ENCODE measurements at places on chromosomes 3 and 15.

DNA sequence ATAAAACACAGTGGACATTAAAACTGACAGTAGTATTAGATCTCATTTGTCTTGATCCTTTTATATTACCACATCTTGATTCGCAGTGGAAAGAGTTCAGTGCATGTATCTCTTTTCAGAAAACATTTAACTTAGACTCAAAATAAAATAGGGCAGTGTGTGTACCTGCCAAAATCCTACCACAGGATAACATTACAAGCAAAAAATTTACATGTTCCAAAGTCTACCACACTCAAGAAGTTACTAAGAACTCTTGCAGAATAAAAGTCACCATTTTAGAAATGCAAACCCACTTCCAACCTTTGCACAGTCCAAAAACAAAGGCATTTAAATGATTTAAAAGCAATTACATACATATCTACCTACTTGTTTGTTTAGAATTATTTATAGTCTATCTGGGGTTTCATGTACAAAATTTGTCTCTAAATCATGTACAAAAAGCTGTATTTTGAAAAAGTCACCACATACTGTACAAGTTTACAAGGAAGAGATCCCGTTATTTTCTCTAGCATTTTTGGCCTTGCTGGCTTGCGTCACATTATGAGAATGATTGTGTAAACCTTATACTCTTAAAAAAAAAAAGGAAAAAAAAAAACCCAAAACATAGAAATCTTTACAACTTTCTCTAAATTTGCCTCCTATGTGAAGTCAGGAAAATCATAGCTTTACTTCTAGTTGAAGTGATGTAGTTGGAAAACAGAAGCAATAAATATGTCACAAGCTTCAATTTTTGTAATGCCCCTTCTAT, 153.8 kb downstream of the ADAM10 start:
- peaks cover 44% of the 10 kb centered on the region for H3K36me3 ChIP-seq
- H3K27ac ChIP-seq = peak overlapping the region; percentile 16
- no peak for DNase-seq

GRCh38 chr3:57985176-57985983, 22.8 kb upstream of the FLNB start:
- H3K4me3 ChIP-seq = no peak overlapping the region
- H3K27me3 ChIP-seq = no peaks in the 10 kb centered on the region
- H3K36me3 ChIP-seq = no peaks in the 10 kb centered on the region
- DNase-seq = no peak

DNA sequence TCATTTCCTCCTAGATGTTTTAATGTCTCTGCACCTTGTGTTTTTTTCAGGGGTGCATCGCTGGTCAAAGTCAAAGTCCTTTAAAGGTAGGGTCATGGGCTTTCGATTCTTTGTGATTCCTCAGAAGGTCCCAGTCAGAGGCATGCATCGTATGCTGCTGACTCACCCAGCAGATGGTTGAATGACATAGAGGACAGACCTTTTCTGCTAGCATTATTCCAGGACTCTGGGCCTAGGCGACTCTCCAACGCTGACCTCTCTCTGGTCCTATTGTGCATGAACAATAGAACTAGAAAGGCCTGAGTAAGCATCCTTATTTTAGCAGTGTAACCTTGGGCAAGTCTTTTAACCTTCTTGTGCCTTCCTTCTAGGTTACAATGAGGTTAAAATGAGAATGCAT, 75.9 kb downstream of the DGKG start:
- no peaks in the 10 kb centered on the region for H3K36me3 ChIP-seq
- peaks cover 14% of the 10 kb centered on the region for H3K27me3 ChIP-seq
- DNase-seq = no peak
- H3K27ac ChIP-seq = no peak overlapping the region

GRCh38 chr3:140249188-140249587, 314.2 kb downstream of the CLSTN2 start:
- no peaks in the 10 kb centered on the region for H3K36me3 ChIP-seq
- DNase-seq = no peak
- peaks cover 8% of the 10 kb centered on the region for H3K4me1 ChIP-seq
- no peak overlapping the region for H3K27ac ChIP-seq
- no peak overlapping the region for H3K4me3 ChIP-seq

DNA sequence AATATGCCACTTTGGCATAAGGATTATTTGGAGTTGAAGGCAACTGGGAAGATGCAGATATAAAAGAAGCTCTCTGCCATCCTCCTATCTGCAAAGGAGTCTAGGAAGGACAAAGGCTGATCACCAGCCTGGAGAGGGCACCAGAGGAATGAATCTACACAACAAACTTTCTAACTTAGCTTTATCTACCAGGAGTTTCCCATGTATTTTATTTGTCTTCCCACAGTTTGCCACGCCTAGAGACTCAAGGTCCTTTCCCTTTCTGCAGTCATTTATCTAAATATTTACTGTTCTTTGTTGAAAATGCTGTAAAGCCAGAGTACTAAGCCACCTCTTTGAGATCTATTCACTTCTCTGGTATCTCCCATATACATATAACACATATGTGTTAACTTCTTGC, 32.2 kb downstream of the GPR176 start:
- H3K27ac ChIP-seq = no peak overlapping the region
- no peak for DNase-seq
- no peak overlapping the region for H3K4me3 ChIP-seq
- peaks cover 3% of the 10 kb centered on the region for H3K27me3 ChIP-seq
- no peaks in the 10 kb centered on the region for H3K4me1 ChIP-seq

DNA sequence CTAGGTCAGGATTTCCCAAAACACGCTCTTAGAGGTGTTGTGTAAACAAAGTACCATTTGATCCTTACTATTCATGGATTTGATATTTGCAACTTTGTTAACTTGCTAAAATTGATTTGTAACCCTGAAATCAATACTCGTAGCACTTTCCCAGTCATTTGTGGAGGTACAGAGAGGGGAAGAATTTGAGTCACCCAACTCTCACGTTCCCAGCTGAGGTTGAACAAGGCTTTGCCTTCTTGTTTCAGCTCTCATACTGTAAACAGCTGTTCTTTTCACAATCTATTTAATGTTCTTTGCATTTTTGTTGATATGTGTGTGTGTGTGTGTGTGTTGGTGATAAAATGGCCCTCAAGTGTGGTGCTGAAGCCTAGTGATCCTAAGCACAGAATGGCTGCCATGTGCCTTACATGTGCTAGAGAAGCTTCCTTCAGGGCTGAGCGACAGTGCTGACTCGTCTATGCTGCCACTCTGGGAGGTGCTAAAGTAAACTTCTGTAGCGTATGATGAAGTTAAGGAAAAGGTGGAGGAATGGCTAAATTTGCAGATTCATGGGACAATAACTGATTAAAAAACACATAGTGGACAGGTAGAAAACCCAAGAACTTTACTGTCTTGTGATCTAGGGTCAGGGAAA, 173.2 kb downstream of the APBA2 start:
- DNase-seq = no peak
- H3K36me3 ChIP-seq = no peaks in the 10 kb centered on the region
- H3K27ac ChIP-seq = no peak overlapping the region
- H3K4me3 ChIP-seq = no peak overlapping the region

DNA sequence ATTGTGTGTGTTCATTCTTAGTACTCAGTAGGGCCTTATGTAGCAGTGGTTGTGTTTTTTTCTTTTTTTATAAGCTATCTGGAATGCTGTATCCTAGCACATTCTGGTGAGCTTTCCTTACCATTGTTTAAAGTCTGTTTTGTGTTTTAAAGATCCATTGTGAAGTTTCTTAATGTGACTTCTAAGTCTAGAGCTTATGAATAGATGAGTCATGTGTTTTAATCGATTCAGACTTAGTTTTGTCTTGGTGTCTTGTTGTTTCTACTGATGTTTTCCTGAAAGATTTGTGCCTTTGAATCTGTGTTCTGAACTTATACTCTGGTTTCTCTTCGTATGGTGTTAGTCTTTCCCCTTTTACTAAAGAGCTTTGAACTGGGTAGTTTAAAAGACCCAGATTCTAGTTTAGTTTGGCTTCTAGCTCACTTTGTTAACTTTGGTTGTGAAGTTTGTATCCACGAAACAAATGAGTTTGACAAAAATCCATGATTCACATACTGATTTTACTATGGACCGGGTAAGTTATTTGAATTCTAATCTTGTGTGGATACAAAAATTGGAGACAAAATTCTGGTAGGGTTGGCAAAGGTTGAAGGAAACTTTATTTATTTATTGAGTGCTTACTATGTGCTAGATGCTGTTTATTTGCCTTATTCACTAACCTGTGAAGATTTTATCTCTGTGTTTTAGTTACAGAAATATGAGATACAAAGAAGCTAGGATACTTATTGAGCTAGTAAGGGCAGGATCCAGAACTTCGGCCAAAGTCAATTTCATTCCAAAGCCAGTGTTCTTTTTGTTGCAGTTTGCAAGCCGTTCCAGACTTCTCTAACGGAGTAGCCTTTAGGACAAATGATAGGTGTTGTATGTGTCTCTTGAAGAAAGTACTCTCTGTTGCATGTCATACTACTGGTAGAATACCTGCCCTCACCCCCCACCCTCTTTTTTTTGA, 24.8 kb downstream of the AKAP13 start:
- H3K27ac ChIP-seq = peak overlapping the region; percentile 49
- H3K36me3 ChIP-seq = peaks cover 11% of the 10 kb centered on the region
- H3K27me3 ChIP-seq = no peaks in the 10 kb centered on the region
- peaks cover 30% of the 10 kb centered on the region for H3K4me1 ChIP-seq
- no peak for DNase-seq
- H3K4me3 ChIP-seq = no peak overlapping the region

- no peaks in the 10 kb centered on the region for H3K36me3 ChIP-seq
- peak overlapping the region; percentile 85 for H3K27ac ChIP-seq
- H3K27me3 ChIP-seq = peaks cover 13% of the 10 kb centered on the region
- peaks cover 17% of the 10 kb centered on the region for H3K4me1 ChIP-seq
- peak overlapping the region; percentile 90 for H3K4me3 ChIP-seq
- no peak for DNase-seq
Observed at GRCh38 chr3:185363662-185364203, 797 bp downstream of the MAP3K13 start.

DNA sequence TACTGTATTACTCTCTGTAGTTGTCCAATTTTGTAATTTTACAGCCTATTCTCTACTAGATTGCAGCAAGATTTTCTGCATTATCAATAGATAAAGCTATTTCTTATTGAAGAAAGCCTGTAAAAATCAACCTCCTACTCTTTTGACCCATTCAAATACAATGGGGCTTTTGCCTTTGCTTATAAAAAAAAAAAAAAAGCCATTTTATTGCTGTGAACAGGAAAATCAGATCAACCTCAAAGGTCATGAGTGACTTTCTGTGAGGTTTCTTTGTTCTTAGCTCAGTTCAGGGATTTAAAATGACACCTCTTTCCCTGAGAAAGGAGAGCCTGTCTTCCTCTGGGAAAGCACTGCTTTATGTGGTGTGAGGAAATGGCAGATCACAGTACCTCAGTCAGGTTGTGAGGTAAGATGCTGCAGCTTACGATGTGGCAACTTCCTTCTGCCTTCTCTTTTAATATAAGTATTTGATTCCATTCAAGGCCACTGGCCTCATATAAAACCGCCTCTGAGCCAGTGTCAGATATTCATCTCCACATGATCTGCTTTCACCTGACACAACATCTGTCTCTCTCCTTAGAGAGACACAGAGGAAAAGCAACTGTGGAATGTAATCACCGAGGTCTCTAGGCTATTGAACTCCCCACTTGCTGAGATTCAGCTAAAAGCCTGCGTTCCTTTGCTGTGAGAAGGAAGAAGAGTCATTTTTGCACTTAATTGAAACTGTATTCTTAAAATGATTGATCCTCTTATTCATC, 161.5 kb upstream of the MB21D2 start:
- H3K27me3 ChIP-seq = no peaks in the 10 kb centered on the region
- H3K36me3 ChIP-seq = no peaks in the 10 kb centered on the region
- H3K4me3 ChIP-seq = no peak overlapping the region
- no peaks in the 10 kb centered on the region for H3K4me1 ChIP-seq
- no peak overlapping the region for H3K27ac ChIP-seq

GRCh38 chr15:66563126-66563525, 2.7 kb downstream of the LCTL start:
- no peak overlapping the region for H3K27ac ChIP-seq
- peaks cover 20% of the 10 kb centered on the region for H3K4me1 ChIP-seq
- H3K4me3 ChIP-seq = no peak overlapping the region
- no peaks in the 10 kb centered on the region for H3K36me3 ChIP-seq
- H3K27me3 ChIP-seq = no peaks in the 10 kb centered on the region

DNA sequence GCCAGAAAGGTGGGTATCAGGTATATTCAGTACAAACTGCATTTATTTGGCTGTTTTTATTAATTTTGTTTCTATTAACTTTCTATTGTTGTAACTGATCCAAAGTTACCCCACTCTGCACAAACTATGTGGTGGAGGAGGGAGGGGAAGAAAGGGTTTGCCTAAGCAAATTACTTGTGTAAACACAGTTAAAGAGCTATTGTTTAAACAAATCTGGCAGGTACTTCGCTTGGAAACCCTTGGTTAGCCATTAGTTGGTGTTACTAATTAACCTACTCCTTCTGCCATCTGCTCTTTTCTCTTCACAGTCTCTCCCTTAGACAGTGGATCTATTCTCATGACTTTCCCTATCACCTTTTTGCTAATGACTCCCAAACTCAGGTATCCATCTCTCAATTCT, 328.4 kb upstream of the NECTIN3 start:
- H3K27ac ChIP-seq = no peak overlapping the region
- DNase-seq = no peak
- no peaks in the 10 kb centered on the region for H3K4me1 ChIP-seq
- H3K27me3 ChIP-seq = no peaks in the 10 kb centered on the region
- peak overlapping the region; percentile 1 for H3K4me3 ChIP-seq
- no peaks in the 10 kb centered on the region for H3K36me3 ChIP-seq

DNA sequence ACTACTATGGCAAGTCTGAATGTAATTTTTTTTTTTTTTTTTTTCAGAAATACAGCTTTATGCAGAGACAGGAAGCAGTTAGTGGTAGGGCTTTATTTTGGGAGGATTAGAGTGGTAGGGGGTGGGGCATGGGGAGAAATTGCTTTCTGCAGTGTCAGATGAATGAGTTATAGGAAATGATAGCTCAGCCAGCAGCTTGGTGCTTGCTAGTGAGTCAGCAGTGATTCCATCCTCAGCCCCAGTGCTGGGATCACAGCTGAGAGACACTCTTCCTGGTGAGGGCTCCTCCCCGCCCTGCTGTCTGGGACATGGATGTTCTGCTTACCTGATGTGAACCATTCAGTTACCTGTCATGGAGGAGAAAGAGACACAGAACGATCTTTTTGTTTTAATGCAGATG, 39.6 kb downstream of the SEMA6D start:
- H3K36me3 ChIP-seq = peaks cover 34% of the 10 kb centered on the region
- H3K27ac ChIP-seq = no peak overlapping the region

DNA sequence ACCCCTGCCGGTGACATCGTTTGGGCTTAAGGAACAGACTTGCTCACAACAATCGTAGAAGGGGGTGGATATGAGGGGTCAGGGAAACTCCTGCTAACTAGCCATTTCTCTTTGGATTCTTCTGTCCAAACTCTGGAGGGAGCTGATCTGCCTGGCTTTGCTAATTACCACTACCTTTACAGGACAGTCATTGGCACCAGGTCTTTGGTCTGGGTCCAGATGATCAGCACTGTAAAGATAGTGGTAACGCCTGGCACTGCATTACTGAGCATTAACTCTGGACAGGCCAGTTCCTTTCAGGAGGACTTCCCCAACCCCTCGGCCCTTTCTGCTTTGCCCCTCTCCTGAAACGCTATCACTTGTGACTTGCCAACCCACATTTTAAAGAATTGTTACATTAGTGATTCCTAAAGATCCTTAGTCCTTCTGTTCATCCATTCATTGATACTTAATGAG, 788 bp downstream of the UQCC5 start:
- peak overlapping the region; percentile 99 for H3K4me3 ChIP-seq
- no peaks in the 10 kb centered on the region for H3K27me3 ChIP-seq
- peaks cover 18% of the 10 kb centered on the region for H3K36me3 ChIP-seq
- H3K4me1 ChIP-seq = peaks cover 35% of the 10 kb centered on the region
- peak overlapping the region; percentile 98 for H3K27ac ChIP-seq

- H3K4me3 ChIP-seq = no peak overlapping the region
- peaks cover 17% of the 10 kb centered on the region for H3K4me1 ChIP-seq
- no peaks in the 10 kb centered on the region for H3K27me3 ChIP-seq
Observed at GRCh38 chr3:114362815-114363214, 69.0 kb downstream of the TIGIT start.
